AG08395 (cell line): ENCODE measurements at places on chromosomes 3 and 15.

DNA sequence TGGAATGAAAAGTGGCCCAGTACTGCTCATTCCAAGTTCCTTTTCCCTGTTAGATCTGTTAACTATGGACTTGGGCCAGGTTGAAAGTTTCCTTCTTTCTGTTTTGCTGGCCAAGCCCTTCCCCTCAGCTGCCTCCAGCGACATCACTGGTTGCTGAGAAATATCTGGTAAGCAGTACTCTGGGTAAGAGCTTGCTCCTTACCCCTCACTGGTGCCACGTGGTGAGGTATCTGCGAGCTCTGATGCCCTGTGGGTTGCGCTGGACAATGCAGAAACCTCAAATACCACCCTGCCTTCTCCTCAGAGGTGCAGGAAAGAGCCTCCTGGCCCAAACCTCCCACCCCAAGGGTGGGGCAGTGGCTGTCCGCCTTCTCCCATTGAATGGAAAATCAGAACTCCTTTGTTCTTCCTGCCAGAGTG lies 42.9 kb upstream of the APH1B start:
- DNase-seq: no peak

DNA sequence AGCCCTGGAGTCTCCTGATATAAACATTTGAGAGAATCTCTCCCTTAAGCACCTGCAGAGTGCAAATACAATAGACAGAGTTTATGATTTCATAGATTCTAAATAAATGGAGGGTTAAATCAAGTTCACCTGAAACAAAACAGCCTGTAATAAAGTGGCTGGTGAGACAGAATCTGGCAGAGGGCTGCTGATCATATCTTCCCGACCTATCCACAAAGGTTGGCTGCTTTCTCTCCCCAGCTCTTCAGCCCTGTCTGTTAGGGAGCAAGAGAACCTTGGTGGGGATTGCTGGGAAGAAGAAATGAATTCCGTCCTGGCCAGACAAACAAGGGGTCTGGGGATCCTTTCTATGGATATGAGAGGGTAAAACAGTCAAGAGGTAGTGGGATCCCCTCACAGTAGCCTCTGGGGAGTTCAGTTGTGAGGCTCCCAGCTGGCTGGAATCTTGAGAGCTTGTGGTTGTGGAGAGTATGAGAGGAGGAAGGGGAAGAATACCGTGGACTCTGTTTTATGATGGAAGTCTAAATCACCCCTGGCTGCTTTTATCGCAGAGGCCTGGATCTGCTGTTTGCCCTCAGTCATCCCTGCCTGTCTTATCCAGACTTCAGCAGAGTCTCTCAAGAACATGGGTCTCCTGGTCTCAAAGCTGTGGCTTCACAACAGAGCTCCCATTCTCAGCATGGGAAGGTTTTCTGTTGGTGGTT lies 451.3 kb downstream of the NTRK3 start:
- no peak for DNase-seq

DNA sequence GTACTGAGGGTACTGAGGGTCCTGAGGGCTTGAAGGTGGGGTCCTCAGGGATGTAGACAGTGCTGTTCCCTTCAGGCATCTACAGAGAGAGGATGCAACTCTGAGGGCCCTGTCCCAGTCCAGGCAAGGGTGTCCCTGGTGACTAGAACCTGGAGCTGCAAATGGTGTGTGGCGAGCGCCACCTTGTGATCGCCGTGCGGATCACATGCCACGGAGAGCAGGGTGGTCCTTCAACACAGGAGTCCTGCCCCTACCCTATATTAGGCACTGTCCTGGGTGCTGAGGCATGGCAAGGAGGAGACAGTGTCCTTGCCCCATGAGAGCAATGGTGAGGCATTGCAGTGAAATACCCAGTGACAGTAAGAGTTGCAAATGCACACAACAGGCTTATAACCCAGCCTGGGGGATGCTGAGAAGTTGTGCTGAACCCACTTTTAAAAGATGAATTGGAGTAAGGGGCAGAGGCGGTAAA lies 23.6 kb downstream of the RHCG start:
- peak; percentile 73 for DNase-seq

DNA sequence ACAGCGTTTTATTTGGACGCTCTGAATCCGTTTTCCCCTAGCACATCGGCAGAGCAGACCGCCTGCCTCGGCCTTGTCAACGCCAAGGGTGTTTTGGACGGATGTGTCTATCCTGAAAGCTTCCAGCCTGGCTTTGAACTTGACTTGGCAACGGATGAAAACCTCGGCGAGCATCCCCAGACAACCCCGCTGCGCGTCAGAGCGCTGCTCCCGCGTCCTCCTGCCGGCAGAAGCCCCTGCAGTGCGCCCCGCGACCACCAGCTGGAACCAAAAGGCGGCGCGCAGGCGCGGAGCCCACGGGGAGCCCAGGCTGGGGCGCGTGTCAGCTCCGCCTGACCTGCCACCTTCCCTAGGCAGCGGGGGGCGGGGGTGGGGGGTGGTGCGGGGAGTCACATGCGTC lies 26.2 kb upstream of the ARL8B start:
- peak; percentile 28 for DNase-seq

- DNase-seq: no peak
Measured at GRCh38 chr3:191753196-191753595, 292.2 kb downstream of the PYDC2 start.

DNA sequence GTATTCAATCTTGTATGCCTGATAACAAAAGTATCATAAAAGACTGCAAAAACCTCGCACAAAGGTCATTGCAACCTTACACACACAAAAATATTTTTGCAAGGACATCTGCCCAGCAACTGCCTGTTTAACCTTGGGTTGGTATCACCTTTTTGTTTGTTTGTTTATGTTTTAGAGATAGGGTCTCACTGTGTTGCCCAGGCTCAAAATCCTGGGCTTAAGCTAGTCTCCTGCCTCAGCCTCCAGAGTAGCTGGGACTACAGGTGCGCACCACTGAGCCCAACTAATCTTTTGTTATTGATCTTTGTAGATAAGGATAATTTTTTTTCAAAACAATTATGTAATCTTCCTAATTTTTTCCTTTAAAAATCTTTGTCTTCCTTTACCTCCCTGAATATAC lies 54.2 kb downstream of the SPTSSB start:
- DNase-seq: no peak

- DNase-seq: no peak
Measured at GRCh38 chr15:96296264-96296663, 34.2 kb upstream of the NR2F2 start.

DNA sequence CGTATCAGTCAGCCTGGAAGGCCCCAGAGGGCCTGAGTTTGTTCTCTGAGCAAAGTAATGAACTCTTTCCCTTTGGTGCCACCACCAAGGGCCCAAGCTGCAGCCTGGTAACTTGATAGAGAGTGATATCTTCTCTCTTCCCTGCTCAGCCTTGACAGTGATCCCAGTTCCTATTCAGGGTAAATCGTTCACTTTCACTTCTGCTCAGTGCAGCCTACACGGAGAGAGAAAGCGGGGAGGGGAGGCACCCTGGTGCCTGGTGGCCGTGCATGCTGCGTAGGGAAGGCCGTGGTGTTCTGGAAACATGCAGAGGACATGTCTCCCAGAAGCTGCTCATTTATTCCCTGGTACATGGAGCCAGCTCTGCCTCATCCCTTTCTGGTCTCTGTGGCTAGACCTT lies 54.9 kb downstream of the KIF9 start:
- no peak for DNase-seq

DNA sequence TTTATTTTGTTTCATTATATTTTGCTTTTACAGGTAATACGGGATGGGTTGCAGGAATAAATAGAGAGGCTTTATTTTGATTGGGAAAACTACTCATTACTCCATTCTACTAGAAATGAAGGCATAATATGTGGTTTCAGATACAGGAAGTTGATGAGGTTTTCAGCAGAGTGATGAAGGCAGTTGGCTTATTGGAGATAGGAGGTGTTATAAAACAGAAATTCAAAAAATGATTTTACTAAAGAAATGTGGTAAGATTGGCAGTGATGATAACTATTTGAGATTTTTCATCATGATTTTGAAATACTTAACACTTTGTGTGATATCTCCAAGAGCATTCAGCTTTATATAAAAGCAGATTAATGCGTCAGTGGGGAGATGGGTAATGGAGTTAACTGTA lies 1445.7 kb upstream of the CADM2 start:
- DNase-seq: no peak

DNA sequence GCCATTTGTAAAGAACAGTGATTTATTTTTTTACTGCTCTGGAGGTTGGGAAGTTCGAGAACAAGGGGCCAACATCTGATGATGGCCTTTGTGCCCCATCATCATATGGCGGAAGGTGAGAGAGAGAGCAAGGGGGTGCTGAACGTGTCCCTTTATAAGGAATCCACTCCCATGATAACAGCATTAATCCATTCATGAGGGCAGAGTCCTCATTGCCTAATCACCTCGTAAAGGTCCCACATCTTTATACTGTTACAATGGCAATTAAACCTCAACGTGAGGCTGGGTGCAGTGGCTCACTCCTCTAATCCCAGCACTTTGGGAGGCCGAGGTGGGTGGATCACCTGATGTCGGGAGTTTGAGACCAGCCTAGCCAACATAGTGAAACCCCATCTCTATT lies 8.3 kb downstream of the IL12A start:
- DNase-seq: no peak

GRCh38 chr3:72008226-72008996 lies 223.5 kb upstream of the PROK2 start:
- DNase-seq: peak; percentile 34

DNA sequence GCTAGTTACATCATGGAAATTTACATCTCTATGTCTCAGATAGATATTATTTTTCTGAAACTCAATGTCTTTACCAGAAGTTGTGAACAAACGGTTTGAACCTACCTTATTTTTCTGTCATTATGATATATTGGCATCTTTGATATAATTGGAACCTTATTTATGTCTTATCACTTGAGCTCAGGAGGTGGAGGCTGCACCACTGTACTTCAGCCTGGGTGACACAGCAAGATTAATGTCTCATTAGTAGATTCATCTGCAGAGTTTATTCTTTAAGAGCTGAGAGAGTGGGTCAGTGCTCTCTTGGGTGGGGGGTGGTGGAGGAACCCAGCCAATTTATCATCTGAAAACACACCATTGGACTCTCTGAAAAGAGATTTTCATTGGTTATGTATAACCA lies 21.4 kb downstream of the SCG3 start:
- no peak for DNase-seq

DNA sequence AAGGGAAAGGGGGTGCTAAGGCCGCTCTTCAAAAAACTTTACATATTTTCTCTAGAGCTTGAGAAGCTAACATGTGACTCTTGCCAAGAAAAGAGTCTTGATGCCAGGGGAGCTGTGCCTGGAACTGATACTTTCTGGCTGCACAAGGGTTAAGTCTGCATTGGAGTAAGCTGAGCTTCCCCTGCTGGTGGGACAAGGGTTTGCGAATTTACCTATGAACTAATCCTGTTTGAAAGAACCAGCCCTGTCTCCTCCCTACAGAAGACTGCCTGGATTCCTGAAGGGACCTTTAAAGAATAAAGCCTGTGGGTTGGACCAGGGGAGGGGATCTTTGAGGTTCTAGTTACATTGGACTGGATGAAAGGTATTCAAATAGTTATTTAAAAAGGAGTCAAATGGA lies 58.3 kb upstream of the EPHA3 start:
- no peak for DNase-seq

GRCh38 chr15:96551722-96552121 lies 221.2 kb downstream of the NR2F2 start:
- DNase-seq: no peak
